ENCODE measurements at places on chromosomes 1 and 21.
A peak's percentile ranks its signal among the peaks of the same experiment; 100 is the strongest.

DNA sequence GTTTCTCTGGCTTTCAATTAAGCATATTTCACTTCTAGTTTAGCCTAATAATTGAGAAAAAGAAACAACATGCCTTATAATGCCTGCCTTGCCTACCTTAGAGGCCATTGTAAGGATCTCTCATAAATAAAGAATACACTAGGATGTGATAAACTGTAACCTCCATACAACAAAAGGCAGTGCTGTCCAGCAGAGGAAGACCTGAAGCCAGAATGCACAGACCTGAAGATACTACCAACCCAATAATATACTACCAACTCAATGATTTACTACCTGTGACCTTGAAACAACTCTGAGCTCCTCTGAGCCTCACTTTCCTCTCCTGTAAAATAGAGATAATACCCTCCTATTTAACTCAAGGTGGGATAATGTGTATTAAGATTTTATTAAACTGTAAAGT lies 361.3 kb downstream of the TTLL7 start:
- no peak for DNase-seq

DNA sequence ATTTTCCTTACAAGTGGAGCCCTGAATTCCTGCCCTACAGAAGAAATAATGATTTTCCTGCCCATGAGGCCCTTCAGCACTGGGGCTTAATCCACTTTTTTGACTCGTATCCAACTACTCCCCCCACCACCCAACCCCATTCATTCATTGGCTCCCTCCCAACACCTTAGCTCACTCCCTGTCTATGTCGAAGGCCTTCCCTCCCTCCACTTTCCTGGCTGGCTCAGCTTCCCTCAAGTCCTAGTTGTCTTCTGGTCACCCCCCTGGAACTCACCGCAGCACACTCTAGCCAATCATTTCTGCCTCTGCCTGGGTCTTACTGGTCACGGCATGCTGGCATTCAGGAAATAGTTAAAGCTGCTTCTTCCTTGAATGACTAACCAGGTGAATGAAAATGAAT lies 118.9 kb downstream of the PGBD5 start:
- DNase-seq = peak; percentile 47

DNA sequence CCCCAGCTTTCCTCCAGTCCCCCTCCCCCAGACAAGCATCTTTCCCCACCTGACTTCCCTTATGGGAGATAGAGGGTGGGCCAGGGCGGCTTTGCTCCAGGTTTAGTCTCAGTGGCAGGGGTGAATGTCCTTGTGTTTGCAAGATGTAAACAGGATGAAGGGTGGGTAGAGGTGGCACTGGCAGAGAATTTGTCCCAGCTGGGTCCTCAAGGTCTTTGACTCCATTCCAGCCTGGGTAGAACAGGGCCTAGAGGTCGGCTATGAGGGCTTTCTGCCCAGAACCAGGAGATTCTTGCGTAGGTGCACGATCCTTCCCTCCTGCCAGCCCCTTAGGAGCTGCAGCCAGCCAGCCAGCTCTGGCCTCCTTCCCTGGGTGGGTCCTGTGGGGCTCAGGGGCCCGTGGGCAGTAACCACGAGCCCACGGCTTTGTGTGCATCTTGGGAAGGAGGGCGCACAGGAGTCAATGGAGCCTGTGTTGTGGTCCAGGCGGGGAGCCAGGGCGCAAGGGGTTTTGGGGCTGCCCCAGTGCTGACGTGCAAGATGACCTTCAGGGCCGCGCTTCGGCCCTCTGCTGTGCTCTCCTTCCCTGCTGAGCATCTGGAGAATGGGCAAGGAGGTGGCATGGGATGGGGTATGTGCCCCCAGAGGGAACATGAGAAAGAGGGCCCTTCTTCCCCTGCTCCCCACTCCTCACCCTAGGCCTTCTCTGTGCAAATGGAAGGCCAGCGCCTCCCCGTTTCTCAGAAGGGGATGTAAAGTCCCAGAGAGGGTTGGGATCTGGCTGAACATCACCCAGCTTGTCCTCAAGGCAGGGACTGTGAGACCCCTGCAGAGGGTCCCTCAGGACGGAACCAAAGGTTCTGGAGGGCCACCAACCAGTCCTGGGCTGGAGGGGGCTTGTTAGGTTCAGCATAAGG lies 15.7 kb downstream of the POU3F1 start:
- no peak for DNase-seq

DNA sequence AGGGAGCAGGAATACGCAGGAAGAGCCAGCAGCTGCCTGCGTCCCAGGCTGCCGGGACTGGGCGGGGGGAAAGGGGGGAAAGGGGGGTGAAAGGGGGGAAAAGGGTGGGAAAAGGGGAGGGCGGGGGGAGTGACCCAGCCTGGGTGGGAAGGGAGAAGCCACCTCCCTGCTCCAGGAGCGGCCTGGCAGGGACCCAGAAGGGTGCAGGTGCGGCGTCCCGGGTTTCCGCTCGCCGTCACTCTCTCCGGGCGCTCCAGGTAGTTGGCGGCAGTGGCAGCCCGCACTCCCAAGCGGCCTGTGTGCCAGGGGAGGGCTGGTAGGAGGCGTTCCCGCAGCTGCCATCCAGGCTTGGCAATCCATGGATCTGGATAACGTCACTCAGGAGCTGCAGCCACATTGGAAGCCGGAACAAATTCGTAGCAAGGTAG lies 141.0 kb upstream of the NGF start:
- DNase-seq = no peak
